Stimulated activated CD8-positive, alpha-beta memory T cell treated with anti-CD3 and anti-CD28 coated beads, Interleukin-12 subunit alpha, Interleukin-12 subunit beta, amount 100 ng/mL, for 4 hours (primary cell): ENCODE measurements at places on chromosomes 3 and 15.

DNA sequence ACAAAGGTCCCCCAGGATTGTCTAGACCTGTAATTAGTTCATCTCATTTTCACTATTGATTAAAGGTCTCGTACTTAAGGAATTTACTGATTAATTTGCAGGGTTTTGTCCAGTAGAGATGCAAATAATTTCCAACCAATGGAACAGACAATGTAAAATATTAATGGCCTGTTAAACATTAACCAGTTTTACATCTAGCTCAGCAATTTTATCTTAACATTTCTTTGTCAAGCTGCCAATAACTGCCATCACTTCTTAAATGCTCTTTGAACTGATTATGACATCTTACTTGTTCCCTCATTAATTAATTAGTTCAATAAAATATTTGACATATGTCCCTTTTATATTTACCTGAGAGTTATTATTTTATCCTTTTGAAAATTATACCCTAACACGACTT is 9.4 kb upstream of the STRIT1 start:
- DNase-seq = no peak

DNA sequence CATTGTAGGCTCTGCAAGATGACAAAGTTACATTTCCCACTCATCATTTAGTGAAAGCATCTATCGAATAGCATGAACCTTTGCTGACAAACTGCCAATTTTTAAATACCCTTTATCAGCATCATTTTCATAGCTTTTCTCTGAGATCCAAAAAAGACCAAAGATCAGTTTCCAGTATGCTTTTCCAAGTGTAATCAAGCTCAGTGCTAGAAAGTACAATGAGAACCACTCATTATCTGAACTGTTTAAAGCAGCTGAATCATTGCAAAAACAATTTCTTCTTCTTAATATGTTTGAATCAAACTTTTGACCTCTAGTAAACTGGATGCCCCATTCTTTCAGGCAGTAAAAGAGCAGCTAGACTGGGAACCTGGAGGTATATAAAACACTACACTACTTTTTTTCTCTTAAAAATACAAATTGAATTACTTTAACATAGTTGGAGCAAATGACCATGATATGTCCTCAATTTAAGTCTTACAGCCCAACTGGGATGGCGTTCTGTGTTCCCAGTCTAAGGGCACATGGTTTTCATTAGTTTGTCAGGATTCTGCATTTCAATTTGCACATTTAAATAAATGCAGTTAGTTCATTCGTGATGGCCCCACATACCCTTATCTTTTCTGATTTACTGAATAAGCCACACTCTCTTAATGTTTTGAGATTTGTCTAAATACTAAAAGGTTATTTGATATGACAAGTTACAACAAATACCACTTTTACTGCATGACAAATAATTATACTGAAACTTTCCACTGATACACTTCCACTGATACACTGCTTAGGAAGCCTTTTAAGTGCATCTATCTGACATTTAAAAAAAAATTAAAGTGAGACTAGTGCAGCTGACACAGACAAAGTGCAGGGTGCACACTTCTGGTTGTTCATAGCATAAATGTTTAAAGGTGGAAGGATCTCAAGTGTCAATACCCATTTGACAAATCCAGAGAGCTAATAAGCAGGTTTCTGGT is 146.0 kb upstream of the FRMD4B start:
- DNase-seq = no peak

DNA sequence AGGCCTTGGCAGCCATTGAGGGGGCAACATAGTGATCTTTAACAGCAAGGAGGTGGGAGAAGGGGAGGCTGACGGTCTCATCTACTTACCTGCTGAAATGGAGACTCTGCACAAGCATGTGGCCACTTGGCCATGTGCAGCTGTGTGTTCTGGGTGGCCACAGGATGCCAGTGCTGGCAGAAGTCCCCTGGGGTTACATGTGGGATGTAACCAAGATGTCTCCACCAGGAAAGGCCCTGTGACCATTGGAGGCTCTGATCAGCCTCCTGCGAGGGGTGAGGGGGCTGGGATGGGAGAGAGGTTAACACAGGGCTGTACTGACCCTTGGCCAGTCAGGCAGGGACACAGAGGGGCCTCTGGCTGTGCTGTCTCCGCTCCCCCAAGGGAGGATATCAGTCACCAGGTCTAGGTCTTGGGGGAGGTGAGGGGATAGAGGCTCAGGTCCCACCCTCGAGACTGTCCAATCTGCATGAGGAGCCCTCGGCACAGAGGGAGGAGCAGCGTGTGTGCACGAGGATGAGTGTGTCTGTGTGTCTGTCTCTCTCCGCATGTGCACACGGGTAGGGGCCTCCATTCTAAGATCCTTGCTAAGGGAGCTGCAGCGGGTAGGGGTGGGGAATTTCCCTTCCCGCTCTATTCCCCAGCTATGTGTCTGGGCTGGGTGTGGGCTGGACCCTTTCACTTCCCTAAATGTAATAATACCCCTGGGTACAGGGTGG is 19.5 kb downstream of the PRKCD start:
- no peak for DNase-seq

DNA sequence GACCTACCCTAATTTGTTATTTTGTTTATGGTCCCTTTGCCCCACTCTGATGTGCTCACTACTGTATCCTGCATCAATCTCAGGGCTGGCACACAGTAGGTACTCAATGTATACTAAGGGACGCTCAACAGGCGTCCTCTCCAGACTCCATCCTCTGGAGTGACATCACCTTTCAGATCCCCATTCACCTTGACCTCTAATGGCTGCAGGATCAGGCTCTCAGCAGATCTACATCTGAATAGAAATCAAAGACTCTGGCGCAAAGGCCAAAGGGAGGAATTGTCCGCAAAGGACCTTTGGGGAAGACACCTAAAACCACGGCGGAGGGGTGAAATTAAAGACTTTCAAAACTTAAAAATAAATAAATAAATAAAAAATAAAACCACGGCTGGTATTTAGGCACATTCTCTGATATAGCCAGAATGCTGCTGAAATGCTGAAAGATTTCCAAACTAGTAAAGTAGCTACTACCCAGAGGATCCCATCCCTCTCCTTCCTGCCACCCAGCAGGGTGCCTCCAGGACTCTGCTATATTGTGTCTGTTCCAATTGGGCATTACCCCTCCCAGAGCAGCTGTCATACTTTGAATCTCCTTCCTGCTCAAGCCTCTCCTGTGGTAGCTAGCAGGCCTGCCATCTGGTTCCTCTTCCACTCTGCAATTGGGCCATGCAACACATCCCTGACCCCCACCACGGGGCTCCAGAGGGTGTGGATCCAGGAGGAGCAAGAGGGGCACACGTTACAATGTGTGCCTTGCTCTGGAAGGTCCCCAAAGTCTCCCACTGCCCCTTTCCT is 6.1 kb downstream of the SHF start:
- no peak for DNase-seq

DNA sequence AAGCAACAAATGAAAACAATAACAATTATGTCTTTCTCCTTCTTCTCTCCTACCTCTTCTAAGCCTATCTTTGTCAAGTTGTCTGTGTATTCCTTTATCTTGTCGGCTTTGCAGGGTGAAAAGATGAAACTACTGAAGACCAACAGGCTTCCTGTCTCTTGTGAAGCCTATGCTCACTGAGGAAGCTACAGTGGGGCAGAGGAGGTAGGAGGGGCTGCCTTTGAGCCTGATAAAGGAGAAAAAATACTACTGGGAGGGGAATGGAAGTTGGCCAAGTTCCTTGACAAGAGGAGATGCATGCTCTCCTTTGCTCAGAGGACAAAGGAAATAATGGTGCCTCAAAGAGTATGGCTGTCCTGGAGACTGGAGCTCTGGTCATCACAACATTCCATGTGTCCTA is 92.0 kb downstream of the IGSF11 start:
- no peak for DNase-seq

DNA sequence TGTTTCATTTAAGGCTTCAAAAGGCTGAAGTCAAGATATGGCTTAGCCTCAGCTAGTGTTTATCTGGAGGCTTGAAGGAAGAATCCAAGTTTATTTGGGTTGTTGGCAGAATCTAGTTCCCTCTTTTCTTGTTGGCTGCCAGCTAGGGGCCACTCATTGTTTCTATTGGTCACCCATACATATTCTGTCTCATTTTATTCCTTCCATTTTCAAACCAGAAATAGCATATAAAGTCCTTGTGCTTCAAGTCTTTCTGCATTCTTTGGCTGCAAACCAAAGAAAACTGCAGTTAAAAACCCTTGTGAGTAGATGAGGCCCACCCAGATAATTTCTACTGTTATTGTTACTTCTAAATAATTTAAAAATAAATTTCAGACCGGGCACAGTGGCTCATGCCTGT is 301.7 kb downstream of the OXSM start:
- no peak for DNase-seq

- no peak for DNase-seq
Measured at GRCh38 chr3:50369012-50369670, 9.8 kb upstream of the TMEM115 start.

DNA sequence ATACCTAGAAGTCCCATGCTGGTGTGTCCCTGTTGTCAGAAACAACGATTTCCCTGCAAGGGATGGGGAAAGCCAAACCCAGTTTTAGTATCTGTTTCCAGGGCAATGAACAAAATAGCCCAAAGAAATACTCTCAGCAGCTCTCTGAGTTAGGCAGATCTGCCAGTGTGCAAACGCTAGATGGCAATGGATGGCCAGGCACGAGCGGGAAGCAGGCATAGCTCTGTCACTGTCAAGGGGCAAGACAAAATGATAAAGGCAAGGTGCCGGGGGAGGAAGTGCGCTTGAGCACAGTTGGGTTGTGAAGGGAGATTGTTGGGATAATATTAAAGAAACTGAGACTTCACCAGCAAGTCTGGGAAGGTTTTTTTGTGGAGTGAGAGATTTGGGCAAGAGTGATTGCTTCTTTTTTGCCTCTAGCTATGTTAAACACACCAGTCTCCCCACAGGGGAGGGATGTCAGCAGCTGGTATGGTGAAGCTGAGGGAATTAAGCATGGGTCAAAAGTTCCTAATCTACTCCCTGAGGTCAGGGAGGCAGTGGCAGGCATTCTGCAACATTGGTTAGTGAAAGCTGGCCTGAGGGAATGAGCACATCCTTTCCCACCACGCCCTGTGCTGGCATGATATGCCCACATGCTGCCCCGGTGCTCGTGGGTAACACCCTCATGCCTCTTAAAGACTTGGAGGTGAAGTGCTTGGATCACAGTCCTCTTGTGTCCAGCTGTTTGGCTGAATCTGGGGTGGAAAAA is 117.5 kb downstream of the PDCD6IP start:
- DNase-seq = no peak

GRCh38 chr3:98763076-98763475 is at the start of gene ST3GAL6:
ST3GAL6 (plus strand) TSS chr3:98763340; CDS start chr3:98768441, 5,101 bp downstream.
- no peak for DNase-seq

GRCh38 chr3:127870156-127870555 is 44.9 kb upstream of the KBTBD12 start:
- no peak for DNase-seq

- no peak for DNase-seq
Measured at GRCh38 chr15:39881790-39882189, 38.3 kb downstream of the GPR176 start.

DNA sequence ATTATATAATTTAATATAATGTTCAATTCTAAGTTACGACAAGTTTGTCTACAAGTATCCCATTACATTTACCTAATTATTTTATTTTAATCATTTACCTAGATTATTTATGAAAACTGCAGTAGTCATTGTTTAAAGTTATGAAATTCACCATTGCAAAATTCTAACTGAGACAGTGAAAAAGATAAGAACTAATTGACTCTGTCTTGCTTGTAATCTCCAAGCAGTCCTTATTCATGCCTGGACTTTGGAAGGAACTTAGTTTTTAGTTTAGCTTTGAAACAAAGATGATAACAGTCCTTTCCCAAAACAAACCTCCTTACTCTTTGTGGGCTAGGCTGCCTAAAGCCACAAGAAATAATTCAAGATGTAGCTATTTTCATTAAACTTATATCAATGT is 165.0 kb downstream of the SUCNR1 start:
- no peak for DNase-seq

- no peak for DNase-seq
Measured at GRCh38 chr15:100718075-100718980, 115.9 kb downstream of the ASB7 start.

- no peak for DNase-seq
Measured at GRCh38 chr3:78277801-78278200, 1237.9 kb downstream of the ROBO2 start.

DNA sequence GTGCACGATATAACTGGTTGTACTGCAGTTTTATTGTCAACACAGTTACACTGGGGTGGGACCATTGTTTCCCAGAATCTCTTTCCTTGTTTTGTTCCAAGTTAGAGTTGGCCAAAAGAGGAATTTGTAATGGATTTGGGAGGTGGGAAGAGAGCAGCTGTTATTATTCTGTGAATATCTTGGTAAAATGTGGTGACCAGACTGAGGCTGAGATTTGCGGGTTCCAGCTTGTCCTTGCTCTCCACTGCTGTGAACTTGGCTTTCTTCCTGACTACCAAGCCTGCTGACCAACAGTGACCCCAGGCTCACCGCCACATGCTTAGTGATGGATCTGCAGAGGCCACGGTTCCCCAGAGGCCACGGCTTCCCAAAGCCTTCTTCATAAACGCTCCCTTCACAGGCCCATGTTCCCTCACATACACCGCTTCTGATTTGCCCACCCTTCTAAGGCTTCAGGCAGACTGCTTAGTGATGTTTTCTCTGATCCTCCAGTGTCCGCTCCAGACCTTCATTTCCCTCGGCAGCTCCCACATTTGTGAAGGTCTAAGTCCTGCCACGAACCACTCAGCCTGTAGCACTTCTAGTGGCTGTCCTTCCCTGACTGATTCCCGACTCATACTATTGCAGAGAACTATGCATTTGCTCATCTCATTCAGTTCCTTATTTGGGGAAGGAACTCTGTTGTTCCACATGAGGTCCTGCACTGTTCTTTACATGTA is 525.5 kb upstream of the RGMA start:
- DNase-seq = no peak

DNA sequence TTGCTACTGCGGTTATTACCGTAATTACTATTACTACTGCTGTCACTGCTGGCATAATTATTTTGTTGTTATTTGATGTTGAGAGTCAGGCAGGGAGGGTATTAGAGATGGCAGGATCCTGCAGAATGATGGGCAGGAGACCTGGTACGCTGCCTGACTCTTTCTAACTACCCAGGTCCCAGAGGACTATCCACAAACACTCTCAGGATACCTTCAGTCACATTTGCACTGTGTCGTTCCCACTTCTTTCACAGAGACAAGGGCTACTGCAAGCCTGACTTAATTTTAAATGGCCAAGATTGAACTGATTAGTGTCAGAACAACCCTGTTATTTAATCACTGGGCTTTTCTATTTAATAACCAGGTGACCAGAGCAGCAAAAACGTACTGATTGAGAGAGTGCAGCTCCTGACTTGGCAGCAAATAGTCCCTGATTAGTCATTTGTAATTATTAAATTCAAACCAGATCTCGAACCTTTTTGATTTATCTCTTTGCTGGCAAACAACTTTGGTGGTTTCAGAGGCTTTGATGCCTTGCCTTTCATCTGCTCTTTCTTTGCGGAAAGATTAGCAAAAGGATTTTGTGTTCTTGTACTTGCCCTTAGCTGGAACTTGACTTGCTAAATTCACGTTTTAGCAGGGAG is 88.8 kb upstream of the ARHGEF3 start:
- DNase-seq = no peak
